ENCODE measurements at places on chromosomes 2 and 18.

- DNase-seq = no peak
Measured at GRCh38 chr18:57336343-57336742, 16.0 kb upstream of the ST8SIA3 start.

GRCh38 chr2:239163688-239164334, 237.0 kb downstream of the HDAC4 start:
- DNase-seq = no peak

GRCh38 chr2:202133909-202134265, 60.8 kb downstream of the KIAA2012 start:
- no peak for DNase-seq

DNA sequence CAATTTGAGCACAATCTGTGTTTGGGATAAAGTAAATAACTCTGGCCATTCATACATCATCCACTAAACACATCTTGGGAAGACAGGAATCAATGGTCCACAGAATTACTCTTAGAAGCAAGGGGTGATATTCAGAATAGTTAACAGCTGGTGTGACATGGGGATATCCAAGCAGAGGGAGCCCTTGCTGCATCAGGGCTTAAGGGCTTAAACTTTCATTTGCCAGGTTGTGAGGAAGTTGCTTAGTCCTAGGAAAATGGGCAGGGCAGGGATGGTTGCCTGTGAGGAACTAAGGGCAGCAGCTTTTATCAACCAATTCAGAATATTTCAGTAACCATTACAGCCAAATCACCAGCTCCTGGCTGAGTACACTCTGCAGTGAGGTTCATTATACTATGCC, 2.0 kb upstream of the ITGA6 start:
- DNase-seq = no peak

- DNase-seq = peak; percentile 20
Measured at GRCh38 chr18:9095297-9096006, 7.0 kb upstream of the NDUFV2 start.

- no peak for DNase-seq
Measured at GRCh38 chr2:230430957-230431910, 15.2 kb downstream of the SP100 start.

GRCh38 chr2:42775186-42775585, 11.3 kb upstream of the OXER1 start:
- DNase-seq = no peak

DNA sequence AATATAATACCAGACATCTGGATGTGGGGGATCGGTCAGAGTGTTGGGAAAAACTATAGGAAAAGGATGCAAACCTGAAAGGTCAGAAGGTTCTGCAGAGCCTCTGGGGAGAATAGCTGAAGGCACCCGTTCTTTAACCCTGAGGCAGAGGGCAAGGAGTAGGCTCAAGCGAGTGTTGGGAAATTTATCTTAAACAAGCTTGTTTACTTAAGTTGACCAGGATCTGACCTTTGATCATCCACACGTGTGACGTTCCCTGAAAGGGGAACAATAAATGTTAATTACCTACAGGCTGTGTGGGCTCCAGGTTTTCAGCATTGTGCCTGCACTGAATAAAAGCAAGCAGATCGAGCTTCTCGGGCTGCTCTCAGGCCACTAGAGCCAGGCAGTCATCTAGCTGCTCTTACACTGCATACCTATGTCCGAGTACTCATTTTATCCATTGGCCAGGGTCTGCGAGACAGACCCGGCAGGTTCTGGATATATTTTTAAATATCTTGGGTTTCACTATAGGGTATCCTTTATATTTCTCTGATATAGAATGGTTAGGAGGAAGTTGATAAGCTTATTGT, 400.6 kb upstream of the CHST9 start:
- DNase-seq = no peak

GRCh38 chr18:47601581-47602272, 328.7 kb downstream of the SMAD2 start:
- no peak for DNase-seq

DNA sequence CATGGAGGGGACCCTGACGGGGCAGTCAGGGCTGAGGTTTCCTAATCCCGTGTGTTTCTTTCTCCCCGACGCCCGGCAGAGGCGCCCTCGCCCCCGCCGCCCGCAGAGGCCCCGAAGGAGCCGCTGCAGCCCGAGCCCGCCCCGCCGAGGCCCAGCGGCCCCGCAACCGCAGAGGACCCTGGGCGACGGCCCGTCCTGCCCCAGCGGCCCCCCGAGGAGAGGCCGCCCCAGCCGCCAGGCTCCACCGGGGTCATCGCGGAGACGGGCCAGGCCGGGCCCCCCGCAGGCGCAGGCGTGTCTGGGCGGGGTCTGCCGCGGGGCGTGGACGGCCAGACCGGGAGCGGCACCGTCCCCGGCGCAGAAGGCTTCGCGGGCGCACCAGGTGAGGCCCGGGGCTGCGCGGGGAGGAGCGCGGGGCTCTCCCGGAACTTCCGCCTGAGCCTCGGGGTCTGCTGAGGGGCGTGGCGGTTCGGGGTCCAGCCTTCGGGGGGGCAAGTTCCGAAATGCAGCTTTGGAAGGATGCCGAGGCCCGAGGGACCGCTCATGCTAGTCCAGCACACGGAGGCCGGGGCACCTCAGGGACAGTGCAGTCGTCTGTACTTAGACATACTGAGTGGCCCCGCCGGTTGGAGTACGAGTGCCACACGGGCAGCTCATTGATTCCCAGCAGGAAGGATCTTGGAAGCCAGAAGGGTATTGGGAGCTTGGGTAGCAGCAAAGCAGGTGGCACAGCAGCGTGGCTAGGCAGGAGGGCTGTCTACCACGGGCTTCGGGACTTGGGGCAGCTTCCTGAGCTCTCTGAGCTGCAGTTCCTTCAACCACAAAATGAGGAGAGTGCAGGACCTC, 60.1 kb downstream of the EMILIN2 start:
- no peak for DNase-seq

- no peak for DNase-seq
Measured at GRCh38 chr2:28835781-28836180, 25.1 kb downstream of the SPDYA start.

DNA sequence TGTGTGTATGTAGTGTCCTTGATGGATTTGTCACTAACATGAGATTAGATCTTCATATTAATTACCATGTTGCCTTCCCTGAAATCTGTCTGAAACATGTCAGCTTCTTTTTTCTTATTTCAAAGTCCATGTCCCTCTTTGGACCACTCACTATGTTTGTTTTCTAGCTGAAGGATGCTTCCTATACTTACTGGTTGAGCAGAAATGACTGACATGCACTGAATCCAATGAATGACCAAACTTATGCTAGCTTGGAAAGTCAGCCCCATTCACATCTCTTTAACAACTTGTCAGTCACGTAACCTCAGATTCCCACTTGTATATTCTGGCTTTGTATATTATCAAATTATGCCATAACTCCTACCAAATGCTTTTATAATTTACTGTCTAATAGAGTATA, 69.9 kb upstream of the STK39 start:
- no peak for DNase-seq

- no peak for DNase-seq
Measured at GRCh38 chr18:76989647-76990190, 142.9 kb downstream of the MBP start.

GRCh38 chr2:214014551-214015220, 396.2 kb upstream of the VWC2L start:
- no peak for DNase-seq

- no peak for DNase-seq
Measured at GRCh38 chr2:234472155-234472554, 24.7 kb downstream of the ARL4C start.

DNA sequence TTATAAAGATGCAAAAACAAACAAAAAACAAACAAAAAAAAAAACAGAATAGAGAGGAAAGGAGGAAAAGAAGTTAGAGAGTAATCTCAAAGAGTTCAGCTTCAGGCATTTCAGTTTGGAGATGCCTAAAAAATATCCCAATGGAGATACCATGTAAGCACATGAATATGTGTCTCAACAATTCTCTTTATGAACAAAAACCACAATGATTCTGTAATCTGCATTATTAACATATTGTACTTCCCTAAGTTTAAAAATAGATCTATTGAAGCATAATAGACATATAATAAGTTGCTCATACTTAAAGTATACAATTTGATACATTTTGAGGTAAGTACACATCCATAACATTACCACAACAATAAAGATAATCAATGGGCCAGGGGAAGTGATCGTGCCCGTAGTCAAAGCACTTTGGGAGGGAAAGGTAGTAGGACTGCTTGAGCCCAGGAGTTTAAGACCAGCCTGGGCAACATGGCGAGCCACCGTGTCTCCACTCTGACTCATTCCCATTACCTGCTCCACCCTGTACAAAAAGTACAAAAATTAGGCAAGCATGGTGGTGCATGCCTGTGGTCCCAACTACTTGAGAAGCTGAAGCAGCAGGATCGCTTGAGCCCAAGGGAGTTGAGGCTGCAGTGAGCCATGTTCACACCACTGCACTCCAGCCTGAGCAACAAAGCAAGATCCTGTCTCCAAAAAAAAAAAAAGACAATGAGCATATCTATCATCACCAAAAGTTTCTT, 158.9 kb downstream of the ATAD2B start:
- no peak for DNase-seq

GRCh38 chr2:74312913-74313312, 30.3 kb downstream of the SLC4A5 start:
- DNase-seq = no peak

- no peak for DNase-seq
Measured at GRCh38 chr2:163670929-163671328, 64.9 kb downstream of the FIGN start.

GRCh38 chr18:24991141-24992060, 360.6 kb downstream of the ZNF521 start:
- no peak for DNase-seq

- no peak for DNase-seq
Measured at GRCh38 chr2:47695800-47696477, 87.0 kb upstream of the MSH6 start.

GRCh38 chr2:51813247-51813646, 781.3 kb upstream of the NRXN1 start:
- DNase-seq = no peak

- DNase-seq = no peak
Measured at GRCh38 chr2:160209516-160209856, 9.4 kb upstream of the ITGB6 start.

- no peak for DNase-seq
Measured at GRCh38 chr2:62313449-62314227, 117.7 kb downstream of the B3GNT2 start.

- DNase-seq = no peak
Measured at GRCh38 chr2:88561646-88562388, 65.4 kb downstream of the EIF2AK3 start.

DNA sequence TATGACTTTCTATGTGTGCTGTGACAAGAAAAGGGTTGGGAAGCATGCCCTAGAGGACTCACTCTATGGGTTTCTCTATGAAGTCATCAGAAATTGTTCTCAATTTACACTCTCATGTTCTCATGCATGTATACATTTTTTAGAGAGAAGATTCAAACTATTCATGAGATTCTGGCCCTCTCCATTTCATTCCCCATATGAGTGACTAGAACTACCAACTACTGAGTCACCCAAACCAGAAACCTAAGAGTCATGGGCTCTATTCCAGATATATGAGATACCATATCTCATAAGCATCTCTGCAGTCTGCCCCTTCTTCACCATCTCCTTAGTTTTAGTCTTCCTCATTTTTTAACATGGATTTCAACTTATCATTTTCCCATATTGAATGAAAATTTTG, 87.7 kb downstream of the EXOC6B start:
- DNase-seq = no peak

DNA sequence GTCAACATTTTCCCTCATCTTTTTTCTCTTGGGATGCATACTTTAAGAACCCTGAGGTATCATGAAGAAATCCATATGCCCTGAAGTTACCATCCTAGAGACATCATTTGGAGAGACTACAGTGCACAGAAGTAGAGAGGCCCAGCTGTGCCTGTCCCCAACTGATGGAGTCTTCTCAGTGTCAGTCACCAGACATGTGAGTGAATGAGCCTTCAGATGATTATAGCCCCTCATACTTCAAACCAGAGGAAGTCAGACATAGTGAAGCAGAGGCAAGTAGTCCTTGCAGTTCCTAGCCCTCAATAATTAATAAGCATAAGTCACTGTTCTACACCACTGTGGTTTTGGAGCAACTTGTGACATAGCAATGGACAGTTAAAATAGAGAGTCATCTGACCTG, 194.4 kb upstream of the ITGA4 start:
- no peak for DNase-seq

- no peak for DNase-seq
Measured at GRCh38 chr2:129379411-129379810, 600.1 kb upstream of the RAB6C start.

DNA sequence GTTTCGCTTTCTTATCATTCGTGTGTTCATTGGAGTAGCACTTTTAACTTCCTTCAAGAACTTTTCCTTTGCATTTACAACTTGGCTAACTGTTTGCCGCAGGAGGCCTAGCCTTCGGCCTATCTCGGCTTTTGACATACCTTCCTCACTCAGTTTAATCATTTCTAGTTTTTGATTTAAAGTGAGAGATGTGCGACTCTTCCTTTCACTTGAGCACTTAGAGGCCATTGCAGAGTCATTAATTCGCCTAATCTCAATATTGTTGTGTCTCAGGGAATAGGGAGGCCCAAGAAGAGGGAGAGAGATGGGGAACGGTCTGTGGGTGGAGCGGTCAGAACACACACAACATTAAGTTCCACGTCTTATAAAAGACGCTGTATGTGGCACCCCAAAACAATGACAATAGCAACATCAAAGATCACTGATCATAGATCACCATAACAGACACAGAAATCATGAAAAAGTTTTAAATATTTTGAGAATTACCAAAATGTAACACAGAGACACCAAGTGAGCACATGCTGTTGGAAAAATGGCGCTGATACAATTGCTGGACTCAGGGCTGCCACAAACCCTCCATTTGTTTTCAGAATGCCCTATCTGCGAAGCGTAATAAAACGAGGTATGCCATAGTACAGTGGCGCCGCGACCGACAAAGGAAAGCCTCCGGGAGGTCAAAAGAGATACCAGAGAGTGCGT, 553 bp downstream of the TIGD1 start:
- no peak for DNase-seq

GRCh38 chr2:54206596-54206995, 49.4 kb downstream of the TSPYL6 start:
- no peak for DNase-seq

DNA sequence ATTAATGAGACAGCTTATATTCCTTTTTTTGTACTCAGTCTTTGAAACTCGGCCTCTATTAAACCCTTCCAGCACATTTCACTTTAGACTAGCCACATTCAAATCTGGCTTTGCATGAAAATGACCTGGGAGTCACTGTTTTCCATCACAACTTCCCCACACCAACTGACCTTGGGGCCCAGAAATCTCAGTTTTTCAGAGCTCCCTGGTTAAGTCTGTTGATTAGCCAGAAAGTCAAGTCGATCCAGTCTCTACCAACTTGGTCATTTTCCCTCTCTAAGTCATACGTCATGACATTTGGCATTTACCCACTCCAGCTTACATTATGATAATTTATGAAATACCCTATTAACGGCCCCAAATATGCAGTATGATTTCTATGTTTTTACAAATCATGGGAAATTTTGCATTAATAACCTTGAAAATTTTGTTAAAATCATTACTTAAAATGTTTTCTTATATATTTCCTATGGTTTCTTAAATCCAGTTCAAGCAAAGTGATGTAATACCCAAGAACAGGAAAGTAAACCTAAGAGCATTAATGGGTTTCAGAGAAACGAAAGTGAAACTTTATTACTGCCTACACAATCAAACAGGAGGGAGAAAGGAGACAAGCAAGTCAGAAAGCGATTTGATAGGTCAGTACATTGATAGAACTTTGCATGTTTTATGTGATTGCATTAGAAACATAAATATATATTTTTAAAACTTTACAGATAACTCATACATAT, 77.1 kb downstream of the SPATS2L start:
- DNase-seq = no peak

All from stimulated activated CD8-positive, alpha-beta memory T cell treated with anti-CD3 and anti-CD28 coated beads, Interleukin-15, amount 100 ng/mL, for 4 hours (primary cell).